Stimulated activated CD4-positive, alpha-beta T cell treated with anti-CD3 and anti-CD28 coated beads, Interleukin-1b, Interleukin-23, amount 100 ng/mL, for 24 hours (primary cell): ENCODE measurements at places on chromosomes 11 and 22.

DNA sequence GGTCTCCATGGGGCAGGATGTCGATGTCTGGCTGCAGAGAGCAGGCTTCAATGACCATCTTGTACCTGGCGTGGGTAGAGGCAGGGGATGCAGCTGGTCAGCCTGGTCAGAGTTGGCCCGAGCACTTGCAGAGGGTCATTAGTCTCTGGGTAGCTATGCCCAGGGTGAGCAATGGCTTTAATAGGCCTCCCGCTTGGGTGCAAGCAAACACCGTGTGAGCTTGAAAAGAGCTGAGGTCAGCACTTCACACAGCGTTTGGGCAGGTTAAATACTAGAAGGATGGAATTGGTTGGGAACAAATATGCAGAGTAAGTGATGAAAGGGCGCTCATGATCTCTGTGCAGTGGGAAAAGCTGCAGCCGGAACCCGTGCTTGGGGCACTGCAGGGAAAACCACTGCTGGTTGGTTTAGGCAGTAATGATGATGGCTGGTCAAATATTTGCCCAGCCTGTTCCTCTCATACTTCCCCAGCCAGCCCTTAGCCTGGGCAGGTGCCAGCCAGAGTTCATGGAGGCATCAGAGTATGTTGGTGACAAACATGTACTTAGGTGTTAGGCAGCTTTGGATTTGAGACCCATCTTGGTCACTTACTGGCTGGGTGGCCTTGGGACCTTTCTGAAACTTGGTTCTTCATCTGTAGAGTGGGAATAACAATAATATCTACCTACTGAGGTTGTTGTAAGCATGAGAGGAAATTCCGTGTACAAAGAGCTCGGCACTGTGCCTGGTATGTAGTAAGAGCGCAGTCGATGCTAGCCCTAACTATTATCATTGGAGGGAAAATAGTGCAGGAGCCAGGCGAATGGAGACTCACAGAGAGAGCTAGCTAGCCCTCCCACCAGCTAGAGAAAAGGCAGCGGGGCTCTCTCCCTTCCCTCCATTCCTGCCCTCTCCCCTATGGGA, 25.2 kb upstream of the KCNJ11 start:
- no peak for DNase-seq

DNA sequence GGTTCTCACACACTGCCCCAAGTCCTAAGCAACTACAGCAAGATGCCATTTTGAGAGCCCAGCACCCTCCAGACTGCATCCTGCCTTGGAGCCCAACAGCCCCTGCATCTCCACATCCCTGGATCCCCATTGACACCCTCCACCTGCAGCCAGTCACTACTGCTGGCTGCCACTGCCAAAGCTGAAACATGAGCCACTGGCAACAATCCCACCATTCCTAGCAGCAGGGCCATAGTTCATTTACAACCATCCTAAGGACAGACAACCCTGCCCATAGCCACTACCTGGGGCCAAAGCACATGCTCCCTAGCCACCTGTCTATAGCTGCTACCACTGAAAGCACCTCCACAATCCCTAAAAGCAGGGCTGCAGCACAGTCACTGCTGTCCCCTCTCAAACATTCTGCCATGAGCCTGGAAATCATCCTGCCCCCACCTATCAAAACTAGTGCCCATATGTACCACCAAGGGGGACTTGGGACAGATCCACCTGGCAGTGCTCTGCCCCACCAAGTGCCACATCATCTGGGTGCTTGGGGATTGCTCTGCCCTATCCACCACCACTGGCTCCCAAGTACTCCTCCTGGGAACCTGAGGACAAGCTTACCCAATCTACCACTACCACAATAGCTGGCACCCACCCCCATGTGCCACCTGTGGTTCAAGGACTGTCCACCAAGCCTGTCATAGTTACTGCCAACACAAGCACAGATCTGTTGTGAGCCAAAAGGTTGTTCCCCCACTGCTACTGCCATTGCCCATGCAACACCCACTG, 138.8 kb upstream of the SOX6 start:
- no peak for DNase-seq

- DNase-seq, result no peak
Observed at GRCh38 chr11:36222831-36223635, 66.2 kb downstream of the COMMD9 start.

DNA sequence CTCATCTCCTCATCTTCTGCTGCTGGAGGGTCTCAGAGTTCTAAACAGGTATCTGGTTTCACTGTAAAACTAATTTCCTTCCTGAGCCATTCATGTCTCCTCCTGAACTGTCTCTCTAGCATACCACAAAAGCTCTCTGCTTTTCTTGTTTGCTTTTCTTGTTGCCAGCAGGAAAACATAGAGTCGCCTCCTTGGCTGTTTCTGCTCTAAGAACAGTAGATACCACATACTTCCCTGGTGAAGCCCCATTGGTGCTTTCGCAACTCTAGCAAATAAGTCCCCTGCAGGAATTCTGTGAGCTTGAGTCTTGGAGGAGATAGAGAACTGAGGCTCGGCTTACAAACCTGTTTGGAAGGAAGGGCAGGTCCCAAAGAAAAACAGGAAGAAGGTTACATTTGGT, 7.0 kb downstream of the DIXDC1 start:
- no peak for DNase-seq

DNA sequence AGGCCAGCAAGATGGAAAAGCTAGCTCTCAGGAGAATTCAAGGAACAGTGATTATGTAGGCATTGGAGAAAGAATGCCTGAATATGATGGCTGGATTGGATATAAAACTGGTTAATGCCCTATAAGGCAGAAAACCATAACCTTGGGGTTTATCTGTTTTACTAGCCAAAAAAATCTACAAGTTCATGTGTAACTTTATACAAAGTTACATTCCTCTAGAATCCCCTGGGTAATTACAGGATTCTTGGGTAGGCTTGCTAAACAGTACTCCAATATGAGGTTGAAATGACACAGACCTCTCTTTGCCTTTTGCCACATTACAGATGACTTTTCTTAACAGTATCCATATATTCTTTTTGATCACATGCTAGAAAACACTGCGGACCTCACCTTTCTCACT, 26.0 kb downstream of the TSPAN18 start:
- no peak for DNase-seq

DNA sequence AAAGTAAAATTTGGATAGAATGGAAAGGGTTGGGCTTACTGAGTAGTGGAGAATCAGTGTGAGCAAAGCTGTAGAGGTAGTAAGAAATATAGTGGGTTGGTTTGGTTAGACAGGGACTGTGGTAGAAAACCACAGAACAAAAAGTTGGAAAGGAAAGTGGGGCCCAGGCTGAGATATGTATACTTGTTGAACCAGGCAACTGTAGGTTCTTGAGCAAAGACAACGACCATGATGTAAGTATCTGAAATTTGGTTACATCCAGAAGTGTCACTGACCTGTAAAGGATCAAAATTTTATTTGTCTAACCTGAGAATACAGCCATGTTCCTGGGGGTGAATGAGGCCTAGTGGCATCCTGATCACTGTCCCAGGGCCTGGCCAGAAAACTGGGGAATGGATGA, 114.1 kb downstream of the STIM1 start:
- DNase-seq, result no peak

GRCh38 chr22:19877626-19878339, 23.1 kb upstream of the GNB1L start:
- DNase-seq, result no peak

DNA sequence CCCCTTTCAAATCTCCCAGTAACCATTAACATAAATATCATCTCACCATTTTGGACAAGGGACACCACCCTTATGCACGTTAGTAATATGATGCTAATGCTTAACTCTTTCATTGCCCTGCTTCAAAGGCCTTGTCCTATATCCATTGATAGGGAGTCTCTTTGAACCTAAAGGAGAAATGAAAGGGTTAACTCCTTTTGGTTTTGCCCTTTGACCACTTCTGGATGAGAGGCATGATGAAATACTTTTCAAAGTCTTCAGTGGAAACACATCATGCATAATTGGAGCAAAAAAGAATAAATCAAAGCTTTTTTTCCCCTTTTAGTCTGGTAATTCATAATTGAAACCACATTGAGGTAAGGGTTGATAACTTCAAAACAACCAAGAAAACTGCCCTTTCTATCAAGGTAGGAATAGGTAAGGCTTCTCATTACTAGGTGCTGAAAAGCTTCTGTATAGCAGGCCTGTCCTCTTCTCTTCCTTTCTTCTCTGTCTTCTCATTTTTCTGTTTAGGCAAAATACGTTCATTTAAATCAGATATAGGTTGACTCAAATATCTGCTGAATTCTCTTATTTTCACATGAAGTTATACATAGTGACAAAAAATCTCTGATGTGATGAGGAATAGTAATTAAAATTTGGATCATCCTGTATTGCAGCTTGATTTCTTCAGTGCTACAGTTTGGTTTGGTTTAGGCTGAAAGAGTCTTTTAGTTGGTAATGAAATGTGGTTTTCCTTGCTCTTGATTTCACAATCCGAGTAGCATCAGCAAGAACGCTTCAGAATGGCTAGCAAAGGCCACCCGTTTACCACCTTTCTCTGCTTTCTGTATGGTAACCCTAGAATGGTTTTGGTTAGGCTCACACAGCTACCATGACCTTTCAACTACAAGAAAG, 94.8 kb downstream of the EXT2 start:
- DNase-seq, result no peak

- DNase-seq, result no peak
Observed at GRCh38 chr11:1822648-1823375, 12.0 kb upstream of the SYT8 start.

GRCh38 chr22:36541831-36542411, 13.0 kb upstream of the EIF3D start:
- no peak for DNase-seq

DNA sequence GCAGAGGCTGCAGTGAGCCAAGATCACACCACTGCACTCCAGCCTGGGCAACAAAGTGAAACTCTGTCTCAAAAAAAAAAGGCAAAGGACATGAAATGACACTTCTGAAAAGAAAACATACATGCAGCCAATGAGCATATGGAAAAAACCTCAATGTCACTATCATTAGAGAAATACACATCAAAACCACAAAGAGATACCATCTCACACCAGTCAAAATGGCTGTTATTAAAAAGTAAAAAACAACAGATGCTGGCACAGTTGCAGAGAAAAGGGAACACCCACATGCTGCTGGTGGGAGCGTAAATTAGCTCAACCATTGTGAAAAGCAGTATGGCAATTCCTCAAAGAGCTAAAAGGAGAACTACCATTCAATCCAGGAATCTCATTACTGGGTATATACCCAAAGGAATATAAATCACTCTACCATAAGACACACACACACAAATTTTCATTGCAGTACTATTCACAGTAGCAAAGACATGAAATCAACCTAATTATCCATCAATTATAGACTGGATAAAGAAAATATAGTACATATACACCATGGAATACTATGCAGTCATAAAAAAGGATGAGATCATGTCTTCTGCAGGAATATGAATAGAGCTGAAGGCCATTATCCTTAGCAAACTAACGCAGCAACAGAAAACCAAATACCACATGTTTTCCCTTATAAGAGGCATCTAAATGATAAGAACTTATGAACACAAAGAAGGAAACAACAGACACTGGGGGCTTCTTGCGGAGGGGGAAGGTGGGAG, 15.7 kb upstream of the C11orf58 start:
- no peak for DNase-seq

DNA sequence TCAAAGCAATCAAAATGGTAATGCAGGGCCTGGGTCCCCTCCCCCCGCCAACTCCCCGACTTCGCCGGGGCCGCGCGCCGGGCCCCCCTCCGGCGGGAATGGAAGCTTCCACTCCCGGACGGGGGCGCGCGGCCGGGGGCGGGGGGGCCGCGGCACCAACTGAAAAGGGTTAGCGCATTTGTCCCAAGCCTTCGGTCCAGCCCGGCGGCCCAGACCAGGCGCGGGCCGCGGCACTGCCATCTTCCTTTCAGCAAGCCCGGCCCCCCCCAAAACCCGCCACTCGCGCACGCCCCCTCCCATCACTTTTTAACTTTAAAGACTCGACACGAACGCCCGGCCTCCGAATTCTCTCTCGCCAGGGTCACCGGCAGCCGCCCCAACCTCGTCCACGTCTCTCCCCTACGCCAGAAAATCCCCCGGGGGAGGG, 2.8 kb downstream of the PHF21B start:
- DNase-seq, result no peak

GRCh38 chr22:40746428-40747220, 67.3 kb downstream of the MCHR1 start:
- DNase-seq, result no peak

DNA sequence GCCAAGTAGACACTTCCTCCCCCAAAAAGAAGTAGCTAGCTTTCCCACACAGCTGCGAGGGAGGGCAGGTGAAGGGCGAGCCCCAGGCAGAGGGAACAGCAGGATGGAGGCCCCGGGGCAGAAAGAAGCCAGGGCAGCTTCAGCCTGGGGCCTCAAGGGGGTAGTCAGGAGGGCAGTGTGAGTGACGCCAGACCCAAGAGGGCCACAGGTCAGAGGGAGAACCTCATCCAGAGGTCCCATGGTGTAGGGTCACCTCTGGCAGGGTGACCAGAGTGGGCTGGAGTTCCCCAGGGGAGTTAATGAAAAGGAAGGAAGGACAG, 9.2 kb downstream of the PRR5 start:
- DNase-seq, result no peak

- DNase-seq, result no peak
Observed at GRCh38 chr11:109590782-109591181, 168.8 kb downstream of the C11orf87 start.

DNA sequence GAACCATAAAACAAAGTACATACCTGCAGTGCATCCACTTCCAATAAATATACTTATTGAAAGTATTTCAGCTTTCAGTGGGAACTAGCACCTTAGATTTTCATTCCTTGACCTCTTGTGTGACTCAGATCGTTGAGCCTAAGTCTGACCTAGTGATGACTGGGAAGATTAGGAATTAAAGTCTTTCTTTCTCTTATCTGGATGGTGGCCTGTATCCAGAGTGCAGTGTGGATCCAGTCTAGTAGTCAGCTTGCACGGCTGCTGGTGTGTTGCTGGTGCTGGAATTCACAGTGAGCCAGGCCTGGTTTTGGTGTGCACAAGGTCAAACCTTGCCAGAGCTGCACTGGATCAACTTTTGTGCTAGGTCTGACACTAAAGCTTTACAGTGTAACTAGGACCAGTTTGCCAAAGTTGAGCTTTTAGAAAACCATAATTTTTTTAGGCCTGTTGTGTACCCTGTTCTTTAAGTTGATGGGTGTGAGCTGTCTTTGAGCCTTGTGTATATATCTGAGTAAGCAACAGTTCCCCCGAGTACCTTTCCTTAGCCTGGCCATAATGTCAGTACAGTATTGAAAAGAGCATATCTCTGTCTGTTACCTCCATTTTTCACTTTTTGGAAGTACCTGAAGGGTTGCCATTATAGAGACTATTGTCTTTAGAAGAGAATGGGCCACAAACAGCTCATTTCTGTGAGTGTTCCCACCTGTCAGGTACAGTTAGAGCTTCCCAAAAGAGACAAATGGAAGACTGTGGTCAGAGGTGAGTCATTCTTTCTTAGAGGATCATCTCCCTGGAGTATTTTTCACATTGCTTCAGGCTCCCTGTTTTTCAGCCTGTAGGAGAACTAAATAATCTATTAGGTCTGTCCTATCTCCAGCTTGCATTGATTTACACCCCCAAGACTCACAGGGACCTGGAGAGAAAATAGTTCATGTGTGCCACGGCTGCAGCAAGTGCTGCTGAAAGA, 89.8 kb downstream of the ALX4 start:
- DNase-seq, result no peak

- DNase-seq, result no peak
Observed at GRCh38 chr11:120184946-120185705, 25.7 kb upstream of the OAF start.
